Astrocyte of the spinal cord (primary cell): ENCODE measurements at places on chromosomes 11 and 22.

DNA sequence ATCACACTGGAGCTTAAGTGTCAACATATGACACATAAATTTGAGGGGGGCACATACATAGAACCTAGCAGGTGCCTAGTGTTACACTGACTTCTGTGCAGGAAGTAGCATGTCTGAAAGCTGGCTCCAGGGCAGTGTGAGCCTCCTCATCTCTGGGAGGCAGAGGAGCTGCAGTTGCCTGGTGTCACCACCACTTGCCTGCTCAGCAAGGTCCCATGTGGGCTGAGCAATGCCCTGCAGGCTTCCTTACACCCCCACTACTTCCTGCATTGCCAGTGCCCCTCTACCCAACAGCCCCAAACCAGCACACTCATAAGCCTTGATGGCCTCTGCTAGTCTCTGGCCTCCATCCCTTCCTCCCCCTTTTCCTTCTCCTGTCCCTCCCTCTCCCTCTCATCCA lies 165.8 kb downstream of the BUD13 start:
- DNase-seq: no peak

GRCh38 chr11:108983636-108984420 lies 319.0 kb downstream of the DDX10 start:
- peak; percentile 59 for DNase-seq

DNA sequence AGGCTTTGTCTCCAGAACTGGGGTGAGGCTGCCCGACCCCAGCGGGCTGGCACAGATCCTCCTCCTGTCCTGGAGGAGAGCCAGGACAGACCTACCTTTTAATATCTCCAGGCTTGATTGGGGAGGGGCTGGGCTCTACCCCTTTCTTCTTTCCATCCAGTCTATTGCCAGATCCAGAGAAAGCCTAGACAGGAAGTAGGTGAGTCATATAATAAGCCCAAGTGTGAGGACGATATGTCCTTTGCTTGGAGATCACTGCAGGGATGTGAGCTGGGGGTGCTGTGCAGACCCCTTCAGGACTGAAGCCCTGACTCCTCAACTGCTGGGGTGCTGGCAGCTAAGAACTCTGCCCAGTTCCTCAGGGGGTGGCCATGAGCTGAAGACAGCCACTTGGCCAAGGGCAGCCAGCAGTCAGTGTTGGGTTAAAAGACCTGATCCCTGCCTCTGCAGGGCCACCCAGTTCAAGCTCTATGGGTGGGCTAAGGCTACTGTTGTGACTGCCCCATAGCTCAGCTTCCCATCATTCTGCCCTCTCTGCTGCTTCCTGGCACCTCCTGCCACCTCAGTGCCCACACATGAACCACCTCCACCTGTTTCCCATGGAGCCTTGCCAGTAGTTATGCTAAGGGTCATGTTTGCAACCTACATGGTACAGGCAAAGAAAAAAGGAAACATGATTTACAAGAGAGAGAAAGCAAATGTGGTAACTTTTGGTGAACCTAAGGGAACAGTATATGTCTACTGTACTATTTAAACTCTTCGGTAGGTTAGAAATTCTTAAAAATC lies 8.3 kb upstream of the C22orf39 start:
- DNase-seq: no peak

DNA sequence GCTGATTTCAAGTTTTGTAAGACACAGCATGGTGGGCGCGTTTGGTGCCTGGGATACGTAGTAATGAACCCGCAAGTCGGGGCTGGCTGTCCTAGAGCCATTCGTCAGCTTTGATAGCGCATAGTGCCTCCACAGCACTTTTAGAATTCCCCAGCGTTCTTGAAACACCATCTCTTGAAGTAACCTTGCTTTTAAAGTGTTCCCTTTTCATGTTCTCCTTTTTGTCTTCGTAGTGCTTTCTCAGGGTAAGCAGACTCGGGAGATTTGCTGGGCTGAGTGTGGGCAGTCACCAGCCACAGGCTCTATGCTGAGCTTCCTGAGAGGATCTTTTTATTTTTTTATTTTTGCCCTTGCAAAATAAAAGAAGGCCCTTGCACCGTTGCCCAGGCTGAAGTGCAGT lies 39.6 kb upstream of the CTTN start:
- DNase-seq: no peak

GRCh38 chr11:77379253-77379652 lies 77.8 kb upstream of the GDPD4 start:
- DNase-seq: peak; percentile 53

GRCh38 chr11:134558916-134559601 lies 147.0 kb upstream of the B3GAT1 start:
- DNase-seq: no peak

DNA sequence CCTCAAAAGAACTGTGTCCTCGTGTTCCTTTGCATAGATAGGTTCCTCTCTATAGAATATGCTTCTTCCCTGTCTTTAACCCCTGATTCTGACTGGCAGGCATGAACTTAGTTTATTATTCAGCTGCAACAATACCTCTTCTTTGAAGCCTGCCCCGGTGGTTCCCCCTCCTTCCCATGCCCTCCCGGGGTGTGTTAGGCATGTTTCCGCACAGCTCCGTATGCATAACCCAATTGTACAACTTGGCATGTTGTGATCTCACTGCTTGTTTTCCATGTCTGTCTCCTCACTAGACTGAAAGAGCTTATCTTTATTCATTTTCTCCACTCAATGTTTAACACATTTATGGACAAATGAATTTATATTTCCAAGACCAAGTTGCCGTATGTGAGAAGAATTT lies 72.6 kb downstream of the DEPDC5 start:
- no peak for DNase-seq

DNA sequence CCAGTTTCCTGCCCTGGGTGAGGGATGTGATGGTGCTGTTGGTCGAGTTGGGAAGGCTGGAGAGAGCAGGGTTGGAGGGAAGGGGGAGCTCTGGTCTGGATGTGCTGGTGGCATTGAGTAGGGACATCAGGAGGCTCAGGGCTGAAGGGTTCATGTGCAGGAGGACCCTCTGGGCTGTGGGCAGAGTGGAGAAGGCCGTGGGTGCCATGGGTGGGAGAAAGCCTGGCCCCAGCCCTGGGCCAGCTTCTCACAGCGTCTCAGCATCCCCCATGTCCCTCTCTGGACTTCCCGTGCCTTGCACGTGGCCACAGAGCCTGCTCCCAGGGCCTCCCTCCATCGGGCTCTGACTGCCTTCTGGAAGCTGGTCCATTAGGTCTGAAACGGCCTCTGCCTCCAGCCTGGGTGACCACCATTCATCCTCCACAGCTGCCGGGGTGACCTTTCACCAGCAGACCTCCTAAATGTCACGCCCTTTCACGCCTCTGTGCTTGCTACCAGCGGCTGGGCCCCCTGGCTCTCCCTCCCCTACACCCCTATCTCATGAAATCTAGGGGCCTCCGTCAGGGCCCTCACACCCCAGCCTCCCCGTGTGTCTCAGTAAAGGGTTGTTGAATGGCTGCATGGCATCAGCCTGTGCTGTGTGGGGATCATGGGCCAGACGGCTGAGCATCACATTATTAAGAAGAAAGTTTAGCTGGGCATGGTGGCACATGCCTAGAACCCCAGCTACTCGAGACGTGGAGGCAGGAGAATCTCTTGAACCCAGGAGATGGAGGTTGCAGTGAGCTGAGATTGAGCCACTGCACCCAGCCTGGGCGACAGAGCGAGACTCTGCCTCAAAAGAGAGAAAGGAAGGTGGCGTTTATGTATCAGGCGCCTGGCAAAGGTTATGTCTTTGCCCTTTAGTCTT lies 25.5 kb downstream of the MYO7A start:
- DNase-seq: no peak

DNA sequence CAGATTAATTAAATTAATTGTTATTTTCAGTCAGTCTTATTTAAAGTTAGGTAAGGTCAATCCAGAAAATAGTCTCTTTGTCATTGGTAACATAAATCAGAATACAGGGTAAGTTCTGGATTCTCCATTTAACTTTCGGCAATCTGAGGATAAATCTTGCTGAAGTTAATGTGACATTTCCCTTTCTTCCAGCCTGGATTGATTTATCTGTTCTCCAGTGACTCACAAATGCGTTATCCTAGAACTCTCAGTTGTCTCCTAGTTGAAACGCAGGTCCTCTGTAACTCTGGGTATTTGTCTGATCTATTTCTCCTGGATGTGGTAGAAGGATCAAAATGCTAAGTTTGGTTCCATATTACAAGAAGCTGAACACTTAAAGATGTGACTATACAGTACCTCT lies 21.0 kb downstream of the OR51E1 start:
- no peak for DNase-seq

GRCh38 chr22:19120829-19121630 lies 1.2 kb downstream of the DGCR2 start:
- peak; percentile 27 for DNase-seq

GRCh38 chr22:29320546-29320945 lies 5.0 kb upstream of the RASL10A start:
- DNase-seq: no peak

- no peak for DNase-seq
Observed at GRCh38 chr11:109815500-109816150, 277.6 kb upstream of the ZC3H12C start.

DNA sequence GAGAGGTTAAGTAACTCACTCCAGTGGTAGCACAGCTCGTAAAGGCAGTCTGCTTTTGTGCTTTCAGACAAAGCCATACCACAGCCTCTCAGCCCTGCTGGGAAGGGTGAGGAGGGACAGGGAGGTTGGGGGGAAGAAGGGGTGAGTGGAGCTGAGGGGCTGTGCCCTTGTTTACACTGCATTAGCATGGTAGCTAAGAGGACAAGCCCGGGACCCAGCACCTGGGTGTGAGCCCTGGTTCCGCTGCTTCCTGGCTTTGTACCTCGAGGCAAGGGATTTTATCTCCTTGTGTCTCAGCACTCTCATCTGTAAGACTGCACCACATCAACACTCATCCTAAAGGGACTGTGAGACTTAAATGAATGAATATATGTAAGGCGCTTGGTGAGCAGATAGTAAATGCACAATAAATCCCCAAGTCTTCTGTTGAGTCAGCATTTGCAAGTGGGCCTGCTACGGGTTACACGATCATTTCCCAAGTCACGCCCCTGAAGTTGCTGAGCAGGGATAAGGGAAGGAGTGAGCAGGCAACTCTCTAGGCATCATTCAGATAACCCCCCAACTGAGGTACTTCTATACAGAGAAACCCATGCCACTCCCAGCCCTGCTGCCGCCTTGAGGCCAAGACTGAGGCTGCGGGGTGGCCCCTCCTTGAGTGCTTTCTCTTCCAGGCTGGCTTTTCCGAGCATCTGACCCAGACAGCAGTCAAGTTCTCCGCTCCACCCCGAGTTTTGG lies 7.5 kb downstream of the RASD2 start:
- no peak for DNase-seq

DNA sequence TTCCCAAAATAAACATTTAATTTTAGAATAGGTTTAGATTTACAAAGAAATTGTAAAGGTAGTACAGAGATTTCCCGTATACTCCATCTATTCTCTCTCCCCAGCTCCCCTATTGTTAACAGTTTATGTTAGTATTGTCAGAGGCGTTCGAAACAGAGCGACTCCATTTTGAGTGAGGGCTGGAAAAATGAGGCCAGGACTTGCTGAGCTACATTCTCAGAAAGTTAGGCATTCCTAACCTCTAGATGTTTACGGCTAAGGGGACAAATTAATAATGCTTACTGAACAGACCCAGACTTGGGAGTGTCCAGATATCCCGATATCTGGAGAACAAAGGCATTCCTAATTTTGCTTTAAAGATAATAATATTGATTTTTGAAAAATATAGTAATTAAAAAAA lies 12.4 kb upstream of the NUP160 start:
- DNase-seq: no peak

DNA sequence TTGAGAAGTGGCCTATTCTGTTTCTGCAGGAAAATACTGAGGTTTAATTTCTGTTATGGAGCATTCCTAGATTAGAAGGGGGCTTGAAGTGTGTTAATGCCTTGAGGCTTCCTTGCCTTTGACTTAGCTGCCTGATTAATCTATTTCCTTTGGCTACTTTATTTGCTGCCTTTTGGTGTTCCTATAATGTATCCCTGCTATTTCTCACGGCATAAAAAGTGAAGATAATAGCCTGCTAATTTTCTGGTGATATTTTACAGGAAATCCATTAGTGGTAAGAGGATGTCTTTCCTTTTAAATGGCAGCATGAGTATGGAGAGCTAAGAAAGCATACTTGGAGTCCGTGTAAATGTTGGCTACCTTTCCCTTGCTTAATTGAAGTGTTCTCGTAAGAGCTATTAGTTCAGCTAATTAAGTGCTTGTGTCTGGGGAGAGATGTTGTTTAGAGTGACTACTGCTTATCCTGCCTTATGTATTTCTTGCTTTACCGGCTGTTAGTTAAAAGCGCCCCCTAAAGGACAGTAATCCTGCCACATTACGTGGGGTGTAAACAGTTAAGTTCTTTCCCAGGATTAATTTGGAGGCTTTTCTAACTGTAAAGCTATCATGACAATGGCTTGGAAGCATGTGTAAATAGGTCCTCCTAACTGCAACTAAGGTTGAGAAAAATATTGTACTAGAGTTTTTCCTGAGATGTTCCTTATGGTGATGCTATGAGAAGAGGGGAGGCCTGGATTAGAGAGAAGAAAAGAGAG lies 45.6 kb downstream of the ZNF280B start:
- no peak for DNase-seq

DNA sequence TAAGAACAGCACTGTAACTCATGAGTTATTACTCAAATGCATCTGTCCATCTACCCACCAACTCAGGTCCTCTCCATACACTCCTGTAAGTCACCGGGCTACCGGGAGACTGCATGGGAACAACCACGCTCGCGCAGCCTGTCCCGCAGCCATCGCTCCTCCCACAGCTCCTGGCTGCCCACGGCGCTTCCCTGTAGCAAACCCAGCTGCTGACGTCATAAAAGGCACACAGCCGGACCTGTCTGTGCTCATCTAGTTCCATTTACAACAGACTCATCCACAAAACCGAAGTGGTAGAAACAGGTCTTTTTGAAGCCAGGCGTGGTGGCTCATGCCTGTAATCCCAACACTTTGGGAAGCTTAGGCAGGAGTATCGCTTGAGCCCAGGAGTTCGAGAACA lies 23.4 kb upstream of the PACSIN2 start:
- no peak for DNase-seq

DNA sequence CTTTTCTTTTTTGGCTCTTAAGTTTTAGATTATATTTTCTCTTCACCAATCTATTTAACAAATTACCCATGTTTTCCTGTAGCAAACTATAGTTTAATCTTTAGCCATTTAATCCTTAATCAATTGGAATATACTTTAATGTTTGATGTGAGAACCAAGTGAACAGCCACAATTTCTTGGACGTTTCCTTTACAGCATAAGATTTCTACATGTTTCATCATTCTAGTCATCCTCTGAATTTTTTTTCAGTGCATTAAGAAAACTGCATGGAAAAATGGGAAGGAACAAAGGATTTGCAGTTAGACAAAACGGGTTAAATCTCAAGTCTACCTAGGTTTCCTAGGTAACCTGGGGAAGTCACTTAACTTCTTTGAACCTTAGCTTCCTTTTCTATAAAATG lies 507.1 kb upstream of the CCDC90B start:
- DNase-seq: no peak

GRCh38 chr22:49724893-49725489 lies 102.7 kb downstream of the BRD1 start:
- DNase-seq: peak; percentile 3

- DNase-seq: no peak
Observed at GRCh38 chr11:512761-513595, 5.9 kb upstream of the RNH1 start.

GRCh38 chr11:43410394-43410793 lies 51.7 kb downstream of the TTC17 start:
- DNase-seq: no peak

- DNase-seq: no peak
Observed at GRCh38 chr11:2209900-2210321, 38.3 kb upstream of the TH start.

- DNase-seq: no peak
Observed at GRCh38 chr11:72195518-72196270, 3.8 kb downstream of the FOLR1 start.
